ENCODE measurements at places on chromosomes 1 and 21.

GRCh38 chr1:14774225-14774624 is 175.7 kb downstream of the KAZN start:
- no peak for DNase-seq

GRCh38 chr1:25797939-25798338 is 2.1 kb upstream of the SELENON start:
- no peak for DNase-seq

GRCh38 chr1:15558516-15558915 is 26.3 kb downstream of the AGMAT start:
- no peak for DNase-seq

DNA sequence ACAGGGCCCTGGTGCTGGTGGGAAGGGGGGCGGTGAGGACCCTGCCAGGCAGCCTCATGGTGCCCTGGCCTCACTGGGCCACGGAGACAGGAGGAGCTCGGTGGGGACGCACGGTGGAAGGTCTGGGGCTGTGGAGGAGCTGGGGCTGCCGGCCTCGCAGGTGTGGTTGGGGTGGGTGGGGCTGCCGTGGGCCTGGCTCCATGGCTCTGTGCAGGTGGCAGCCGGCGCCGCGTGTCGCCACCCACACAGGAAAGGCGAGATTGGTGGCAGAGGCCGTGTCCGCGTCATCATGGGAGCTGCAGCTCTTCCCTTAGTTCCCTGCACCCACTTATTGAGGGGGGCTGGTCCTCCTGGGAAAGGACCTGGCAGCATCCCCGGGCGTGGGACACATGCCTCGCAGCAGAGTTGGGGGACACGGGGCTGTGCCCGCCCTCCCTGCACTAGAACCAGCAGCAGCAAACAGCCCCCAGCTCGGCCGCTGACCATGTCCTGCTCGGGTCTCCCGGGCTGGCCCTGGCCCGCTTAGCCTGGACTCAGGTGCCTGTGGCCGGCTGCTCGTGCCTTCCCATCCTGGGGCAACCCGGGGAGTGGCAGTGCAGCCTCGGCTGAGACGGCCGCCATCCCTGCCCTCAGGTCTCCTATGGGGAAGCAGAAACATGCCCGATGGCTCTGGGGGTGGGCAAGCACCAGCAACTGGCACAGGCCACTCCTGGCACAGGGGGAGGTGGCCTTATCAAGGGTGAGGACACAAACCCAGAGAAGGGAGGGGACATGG is 7.5 kb upstream of the TTC34 start:
- DNase-seq, result no peak

DNA sequence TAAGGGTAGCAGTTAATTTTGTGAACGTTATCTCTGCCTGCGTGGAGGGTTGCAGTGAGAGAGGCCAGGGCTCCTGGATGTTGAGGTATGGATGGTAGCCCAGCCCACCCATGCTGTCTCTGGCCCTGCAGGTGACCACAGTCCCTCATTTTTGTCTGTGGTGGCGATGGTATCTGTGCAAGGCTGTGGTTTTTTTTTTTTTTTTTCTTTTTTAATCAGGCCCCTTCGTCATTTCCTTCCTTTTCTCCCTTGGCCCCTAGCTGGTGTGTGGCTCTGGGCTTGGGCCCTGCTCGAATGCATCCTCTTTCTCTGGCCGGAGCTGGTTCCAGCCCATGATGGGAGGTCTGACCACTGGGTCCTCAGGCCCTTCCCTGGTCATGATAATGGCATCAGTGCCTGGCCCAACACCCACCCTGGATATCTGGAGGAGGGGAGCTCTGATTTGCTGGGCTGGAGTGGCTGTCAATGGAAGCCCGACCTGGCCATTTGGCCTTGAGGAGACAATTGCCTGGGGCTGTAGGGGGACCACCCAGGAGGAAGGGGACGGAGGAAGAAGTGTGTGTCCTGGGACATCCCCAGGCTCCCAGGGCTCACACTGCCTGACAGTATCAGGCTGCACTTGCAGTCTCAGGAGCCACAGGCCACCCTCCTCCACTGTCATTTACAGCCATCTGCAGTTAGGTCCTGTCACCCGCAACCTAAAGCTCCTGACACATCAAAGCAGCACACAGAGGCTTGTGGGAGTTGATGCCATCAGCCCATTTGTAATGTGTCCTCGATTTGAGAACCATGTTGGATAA is 8.1 kb upstream of the RNF187 start:
- DNase-seq, result no peak

GRCh38 chr1:174989536-174990220 is 10.1 kb upstream of the CACYBP start:
- DNase-seq, result no peak

DNA sequence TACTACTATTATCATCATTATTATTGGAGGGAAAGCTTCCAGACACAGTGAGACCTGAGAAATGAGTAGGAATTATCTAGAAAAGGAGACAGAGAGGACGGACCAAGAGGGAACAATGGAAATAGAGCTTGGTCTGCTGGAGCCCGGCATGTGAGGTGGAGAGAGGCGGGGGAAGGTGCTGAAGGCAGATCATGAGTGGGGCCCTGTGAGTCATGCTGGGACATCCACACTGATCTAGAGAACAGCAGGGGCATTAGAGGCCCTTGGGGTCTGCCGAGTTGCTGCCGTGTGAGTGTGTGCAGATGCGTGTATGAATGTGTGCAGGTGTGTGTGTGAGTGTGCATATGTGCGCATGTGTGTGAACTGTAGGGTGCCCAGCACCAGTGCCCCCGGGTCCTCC is 65.7 kb downstream of the TMCO4 start:
- no peak for DNase-seq

- DNase-seq, result no peak
Observed at GRCh38 chr1:181936768-181937581, 124.5 kb downstream of the ZNF648 start.

GRCh38 chr1:157359314-157360022 is 192.8 kb downstream of the FCRL5 start:
- DNase-seq, result no peak

DNA sequence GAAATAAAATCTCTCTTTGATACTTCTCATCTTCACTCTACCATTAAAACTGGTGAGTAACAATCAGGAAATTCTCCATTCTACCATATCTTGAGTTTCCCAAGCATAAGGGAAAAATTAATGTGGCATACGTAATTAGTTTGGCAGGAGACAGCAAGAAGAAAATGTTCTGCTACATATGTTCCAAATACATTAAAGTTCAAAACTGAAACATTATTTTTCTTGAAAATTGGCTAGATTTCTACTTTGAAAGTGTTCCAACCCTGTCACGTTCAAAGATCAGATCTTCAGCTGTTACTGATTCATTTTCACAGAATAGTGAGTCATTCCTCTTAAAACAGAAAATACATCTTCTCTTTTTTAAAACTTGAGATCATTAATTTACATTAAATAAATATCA is 48.5 kb downstream of the PIGK start:
- no peak for DNase-seq

DNA sequence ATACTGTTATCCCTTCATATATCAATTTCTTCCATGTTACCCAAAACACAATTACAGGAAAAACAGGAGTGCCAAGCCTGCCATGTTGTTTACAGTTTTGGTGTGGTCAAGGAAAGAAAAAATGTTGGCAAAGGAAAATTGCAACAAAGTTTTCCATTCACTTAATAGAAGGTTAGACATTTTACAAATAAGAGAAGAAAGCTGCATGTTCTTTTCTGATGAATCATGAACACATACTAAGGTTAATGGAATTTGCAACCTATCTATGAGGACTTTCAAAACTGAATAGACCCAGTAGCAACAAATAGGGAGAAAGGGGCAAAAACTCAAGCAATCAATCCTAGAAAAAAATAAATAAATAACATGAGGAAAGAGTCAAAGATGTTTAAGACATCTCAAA is 556.7 kb downstream of the DPYD start:
- no peak for DNase-seq

DNA sequence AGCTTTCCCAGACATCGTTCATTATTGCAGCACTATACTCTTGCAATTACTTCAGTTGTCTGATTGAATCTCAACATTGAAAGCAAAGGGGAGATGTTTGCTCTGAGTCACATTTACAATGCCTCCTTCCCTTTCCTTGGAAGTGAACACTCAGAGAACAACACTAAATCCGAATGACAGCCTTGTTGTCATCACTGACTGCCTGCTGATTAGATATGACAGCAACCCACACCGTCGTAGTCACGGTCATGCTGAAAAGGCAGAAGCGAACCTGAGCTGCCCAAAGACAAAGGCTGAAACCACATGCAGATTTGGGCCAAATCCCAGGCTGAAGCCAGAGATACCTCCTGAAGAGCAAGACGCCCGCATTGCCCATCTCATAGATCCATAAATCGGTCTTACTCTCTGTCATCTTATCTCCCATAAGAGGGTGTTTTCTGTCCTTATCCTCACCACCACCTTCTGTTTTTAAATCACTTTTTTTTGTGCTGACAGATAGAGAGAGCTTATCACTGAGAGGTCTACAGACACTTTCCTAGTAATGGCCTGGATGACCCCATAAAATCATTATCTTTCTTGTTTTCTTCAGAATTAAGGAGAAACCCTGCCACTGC is 47.5 kb downstream of the TMCO4 start:
- no peak for DNase-seq

- no peak for DNase-seq
Observed at GRCh38 chr1:195878478-195878877, 729.8 kb downstream of the KCNT2 start.

DNA sequence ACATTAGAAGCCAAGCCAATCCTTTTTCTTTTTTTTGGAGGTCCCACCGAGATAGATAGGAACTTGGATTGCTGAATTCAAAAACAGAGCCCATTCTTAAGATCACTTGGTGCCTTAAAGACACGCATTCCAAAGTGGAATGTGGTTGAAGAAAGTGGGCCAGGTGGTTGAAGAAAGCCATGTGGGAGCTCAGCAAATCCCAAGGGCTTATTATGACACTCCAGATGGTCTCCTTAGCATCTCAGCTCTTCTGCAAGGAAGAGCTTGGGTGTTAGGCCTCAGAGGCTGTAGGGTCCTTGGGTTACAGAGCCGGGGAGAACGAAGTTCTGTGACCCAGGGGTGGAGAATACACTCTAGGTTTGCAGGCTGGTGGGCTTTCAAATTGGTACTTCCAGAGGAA is 13.5 kb downstream of the TOR3A start:
- no peak for DNase-seq

GRCh38 chr1:67700692-67701410 is 15.8 kb downstream of the GADD45A start:
- DNase-seq, result no peak

- no peak for DNase-seq
Observed at GRCh38 chr1:114314576-114314975, 160.9 kb upstream of the SYT6 start.

DNA sequence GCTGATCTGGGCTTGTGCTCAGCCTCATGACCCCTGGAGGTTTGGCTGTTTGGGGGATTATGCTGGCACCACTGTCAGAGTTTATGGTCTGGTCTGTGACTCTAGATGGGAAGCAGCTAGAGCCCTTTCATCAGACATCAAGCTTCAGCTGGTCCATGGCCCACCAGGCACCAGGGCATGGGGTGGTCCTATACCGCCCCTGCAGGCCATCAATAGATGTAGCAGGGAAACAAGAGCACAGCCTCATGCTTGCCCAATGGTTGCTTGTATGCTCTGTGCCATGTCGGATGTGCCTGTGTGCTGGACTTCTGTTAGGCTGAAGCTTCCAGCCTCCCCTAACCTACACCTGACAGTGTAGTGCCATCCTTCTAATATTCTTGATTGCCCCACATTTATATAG is 71.1 kb upstream of the CD34 start:
- no peak for DNase-seq

GRCh38 chr21:25562660-25563059 is 44.6 kb downstream of the MRPL39 start:
- no peak for DNase-seq

DNA sequence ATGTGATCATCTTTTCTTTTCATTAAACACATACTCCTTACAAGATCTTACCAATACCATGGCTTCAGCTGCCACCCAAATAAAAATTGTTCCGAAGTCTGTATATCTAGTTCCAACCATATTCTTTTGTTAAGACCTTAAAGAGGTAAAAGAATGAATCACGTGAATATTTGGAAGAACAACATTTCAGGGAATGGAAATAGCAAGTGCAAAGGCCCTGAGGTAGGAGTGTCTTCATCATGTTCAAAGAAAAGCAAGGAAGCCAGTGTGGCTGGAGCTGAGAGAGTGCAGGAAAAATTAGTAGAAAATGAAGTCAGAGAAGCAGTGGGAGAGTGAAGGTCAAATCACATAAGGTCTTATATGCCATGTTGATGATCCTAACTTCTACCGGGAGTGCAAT is 50.9 kb downstream of the SLAMF6 start:
- DNase-seq, result no peak

DNA sequence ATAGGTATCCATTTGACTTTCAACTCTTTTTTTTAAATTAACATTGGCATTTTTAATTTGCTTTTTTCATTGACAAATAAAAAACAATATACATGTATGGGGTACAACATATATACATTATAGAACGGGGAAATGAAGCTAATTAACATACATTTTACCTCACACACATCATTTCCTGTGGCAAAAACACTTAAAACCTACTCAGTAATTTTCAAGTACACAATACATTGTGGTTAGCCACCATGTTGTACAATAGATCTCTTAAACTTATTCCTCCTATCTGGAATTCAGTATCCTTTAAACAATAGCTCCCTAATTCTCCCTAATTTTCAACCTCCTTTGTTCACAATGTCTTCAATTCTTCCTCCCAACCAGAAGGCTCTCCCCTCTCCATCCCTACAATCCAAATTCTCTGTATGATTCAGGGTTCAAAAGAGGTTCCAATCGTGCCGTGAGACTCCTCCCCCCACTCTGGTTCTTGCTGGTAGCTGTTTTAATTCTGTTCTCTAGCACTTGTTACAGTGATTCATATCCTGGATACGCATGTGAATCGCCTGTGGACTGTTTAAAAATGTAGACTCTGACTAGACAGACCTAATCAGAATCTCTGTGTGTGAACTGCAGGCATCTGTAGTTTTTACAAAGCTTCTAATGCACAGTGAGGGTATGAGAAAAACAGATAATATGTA is 87.6 kb upstream of the DUSP10 start:
- DNase-seq, result no peak

- no peak for DNase-seq
Observed at GRCh38 chr1:46411601-46412341, 17.7 kb downstream of the FAAH start.

- DNase-seq, result no peak
Observed at GRCh38 chr1:235597867-235598553, 51.6 kb downstream of the GNG4 start.

- DNase-seq, result no peak
Observed at GRCh38 chr1:209160230-209160629, 423.3 kb upstream of the CAMK1G start.

DNA sequence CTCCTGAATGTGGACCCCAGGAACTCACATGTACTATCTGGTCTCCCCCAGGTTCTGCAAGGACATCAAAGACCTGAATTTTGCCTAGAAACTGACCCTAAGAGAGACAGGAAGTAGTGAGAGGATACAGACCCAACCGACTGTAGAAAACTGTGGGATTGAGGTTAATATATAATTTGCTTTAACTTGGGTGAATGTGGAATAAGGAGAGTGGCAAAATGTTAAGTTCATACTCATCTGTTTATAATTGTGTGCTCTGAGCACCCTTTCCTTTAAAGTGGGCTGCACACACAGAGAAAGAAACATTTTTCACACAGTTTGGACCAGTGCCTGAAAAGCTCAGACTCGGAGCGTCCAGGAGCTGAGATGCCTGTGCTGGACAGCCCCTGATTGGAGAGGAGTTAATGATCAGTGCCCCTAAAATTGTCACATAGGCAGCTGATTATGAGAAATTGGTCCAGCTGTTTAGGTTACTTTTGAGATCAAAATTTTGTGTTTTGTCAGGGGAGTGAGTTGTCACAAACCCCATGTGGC is 37.2 kb downstream of the ROR1 start:
- no peak for DNase-seq

GRCh38 chr1:40393173-40393572 is 19.6 kb downstream of the SMAP2 start:
- no peak for DNase-seq
